ENCODE measurements at places on chromosomes 4 and X.

- DNase-seq: no peak
These were observed 25.7 kb downstream of the LAS1L start for GRCh38 chrX:65508851-65509250.

DNA sequence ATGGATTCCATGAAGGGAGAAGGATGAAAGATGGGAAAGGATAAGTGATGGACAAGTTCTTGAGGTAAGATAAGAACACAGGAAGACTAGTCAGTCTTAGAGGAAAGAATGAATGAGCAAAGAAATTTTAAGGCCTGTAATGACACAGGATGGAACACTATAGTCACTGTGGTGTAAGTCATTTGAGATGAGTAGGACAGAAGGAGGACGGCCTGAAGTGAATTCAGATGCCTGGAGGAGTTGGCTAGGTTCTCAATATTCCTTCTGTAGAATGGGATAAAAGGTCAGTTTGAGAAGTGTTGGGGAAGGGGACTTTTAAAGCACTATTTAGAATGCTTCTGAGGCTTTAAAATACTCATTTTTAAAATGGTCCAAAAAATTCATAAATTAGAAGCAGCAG is 3.9 kb downstream of the MSMO1 start:
- DNase-seq: no peak

DNA sequence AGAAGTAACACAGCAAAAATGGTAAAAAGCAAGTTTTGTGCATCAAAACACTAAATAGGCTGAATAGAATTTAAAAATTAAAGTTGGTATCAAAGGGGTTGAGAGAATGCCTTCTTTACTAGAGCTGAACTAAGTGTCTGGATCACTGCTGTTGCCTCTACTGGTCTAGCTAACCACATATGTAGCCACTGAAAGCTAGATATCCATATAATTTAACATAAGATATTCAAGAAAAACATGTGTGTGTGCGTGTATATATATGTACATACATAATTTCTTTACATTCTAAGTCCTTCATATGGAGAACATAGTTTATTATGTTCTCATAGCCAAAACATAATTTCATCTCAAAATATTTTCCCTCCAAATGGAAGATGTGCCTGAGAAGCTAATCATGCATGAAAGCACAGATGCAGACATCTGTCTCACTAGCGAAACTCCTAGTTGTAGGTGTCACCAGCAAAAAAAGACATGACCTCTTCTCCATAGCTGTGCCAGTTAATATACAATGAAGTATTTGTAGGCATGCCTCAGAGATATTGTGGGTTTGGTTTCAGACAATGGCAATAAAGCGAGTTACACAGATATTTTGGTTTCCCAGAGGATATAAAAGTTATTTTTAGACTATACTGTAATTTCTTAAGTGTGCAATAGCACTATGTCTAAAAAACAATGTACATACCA is 47.3 kb downstream of the PDE5A start:
- DNase-seq: no peak

- no peak for DNase-seq
These were observed 103.3 kb downstream of the MGST2 start for GRCh38 chr4:139768896-139769295.

DNA sequence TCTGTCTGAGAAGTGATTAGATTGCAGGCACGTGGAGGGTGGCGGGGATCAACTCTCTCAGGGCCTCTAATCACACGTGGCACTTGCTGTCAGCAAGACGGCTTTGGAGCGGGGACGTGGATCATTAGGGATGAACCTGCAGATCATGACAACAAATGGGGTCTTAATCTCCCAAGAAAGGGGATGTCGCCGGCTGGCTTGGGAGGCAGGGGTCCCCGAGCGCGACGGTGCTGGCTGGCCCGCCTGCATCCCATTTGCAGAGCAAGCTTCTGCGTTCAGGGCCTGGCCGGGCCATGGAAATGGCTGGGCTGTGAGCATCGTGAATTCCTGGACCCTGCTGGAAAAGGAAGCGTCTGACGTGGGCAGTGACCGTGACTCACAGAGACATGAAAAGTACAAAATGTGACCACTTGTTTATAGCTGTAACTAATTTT is 85.1 kb upstream of the SHOX start:
- no peak for DNase-seq

Data from cortex of kidney (tissue), 1 donor.